ENCODE measurements at places on chromosomes 1 and 21.
A peak's percentile ranks its signal among the peaks of the same experiment; 100 is the strongest.

GRCh38 chr1:111227851-111228747 lies 586 bp downstream of the CHI3L2 start:
- no peak for DNase-seq

DNA sequence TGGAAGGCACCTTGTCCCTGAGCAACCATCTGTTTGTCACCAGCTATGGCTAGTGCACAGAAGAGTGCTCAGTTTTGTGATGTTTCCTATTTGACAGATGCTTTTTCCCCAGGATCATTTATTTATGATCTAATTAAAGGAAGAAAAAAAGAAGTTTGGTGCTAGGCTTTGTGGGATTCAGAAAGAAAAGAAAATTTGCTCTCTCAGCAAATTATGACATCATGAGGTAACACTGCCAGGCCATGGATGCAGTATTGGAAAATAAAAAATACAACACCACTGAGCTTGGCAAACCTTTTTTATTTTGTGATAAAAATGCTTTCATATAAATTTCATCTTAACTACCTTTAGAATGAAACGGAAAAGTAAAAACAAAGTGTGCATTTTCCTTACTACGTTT lies 15.5 kb upstream of the ADAM30 start:
- DNase-seq = no peak

DNA sequence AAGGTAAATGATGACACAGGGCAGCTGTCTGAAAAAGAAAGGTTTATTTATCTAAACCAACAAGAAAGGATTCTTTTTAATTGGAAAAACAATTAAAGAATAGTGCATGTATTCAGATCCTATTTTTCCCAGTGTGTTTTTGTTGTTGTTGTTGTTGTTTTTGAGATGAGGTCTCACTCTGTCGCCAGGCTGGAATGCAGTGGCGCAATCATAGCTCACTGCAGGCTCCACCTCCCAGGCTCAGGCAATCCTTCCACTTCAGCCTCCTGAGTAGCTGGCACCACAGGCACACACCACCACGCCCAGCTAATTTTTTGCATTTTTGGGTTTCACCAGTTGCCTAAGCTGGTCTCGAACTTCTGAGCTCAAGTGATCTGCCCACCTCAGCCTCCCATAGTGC lies 22.1 kb downstream of the NEK2 start:
- DNase-seq = no peak

DNA sequence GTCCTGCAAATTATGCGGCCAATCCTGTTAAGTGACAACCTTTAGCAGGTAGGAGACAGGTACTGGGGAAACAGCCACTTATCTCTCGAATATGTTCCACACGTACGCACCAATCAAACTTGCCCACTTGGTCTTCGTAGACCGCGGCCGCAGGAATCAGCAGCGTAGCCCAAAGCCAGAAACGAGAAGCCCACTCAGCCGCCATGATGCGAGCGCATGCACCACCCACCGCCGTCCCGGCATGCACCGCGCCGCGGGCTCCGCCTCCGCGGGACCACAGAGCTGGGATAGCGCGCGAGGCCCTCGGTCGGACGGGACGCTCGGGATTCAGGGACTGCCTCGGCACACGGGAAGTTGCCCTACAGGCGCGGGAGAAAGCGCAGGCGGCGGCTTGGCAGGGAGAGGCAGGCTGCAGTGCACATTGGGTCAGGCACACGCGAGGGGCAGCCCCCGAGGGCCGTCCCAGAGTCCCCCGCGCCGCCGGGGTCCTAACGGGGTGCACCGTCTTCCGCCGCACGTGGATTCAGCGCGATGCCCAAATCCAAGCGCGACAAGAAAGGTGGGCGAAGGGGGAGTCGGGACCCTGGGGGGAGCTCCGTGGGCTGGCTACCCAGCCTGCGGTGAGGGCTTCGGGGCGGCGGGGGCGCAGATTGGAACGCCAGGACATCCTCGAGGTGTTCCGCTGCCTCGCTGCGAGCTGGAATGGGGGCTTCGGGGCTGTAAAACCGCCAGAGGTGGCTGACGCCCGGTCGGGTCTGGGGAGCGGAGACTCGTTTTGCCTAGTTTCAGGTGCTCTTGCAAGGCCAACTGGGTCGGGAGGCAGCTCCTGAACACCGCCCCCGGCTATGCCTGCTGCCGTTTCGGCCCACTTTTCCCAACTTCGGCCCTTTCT lies at the start of the genes EMC1 and MRTO4:
Gene EMC1 (minus strand): TSS at position 220 of the 892 bp plus-strand sequence. CDS start 15 bp downstream, at position 205.
Gene MRTO4 (plus strand): TSS at position 501 of the 892 bp plus-strand sequence. CDS start 31 bp downstream, at position 532.
- peak; percentile 97 for DNase-seq

DNA sequence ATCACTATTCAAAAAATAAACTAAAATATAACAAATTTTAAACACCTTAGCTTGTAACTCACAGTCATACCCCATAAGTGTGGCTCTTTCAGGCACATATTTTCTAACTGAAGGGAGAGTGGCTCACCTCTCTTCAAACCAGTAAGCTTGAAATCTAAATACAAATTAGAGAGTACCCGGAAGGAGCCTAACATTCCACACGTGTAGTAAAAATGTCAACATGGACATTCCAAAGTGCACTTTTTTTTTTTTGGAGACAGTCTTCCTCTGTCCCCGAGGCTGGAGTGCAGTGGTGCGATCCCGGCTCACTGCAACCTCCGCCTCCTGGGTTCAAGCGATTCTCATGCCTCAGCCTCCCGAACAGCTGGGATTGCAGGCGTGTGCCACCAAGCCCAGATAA lies 275.6 kb upstream of the ADGRL2 start:
- no peak for DNase-seq

DNA sequence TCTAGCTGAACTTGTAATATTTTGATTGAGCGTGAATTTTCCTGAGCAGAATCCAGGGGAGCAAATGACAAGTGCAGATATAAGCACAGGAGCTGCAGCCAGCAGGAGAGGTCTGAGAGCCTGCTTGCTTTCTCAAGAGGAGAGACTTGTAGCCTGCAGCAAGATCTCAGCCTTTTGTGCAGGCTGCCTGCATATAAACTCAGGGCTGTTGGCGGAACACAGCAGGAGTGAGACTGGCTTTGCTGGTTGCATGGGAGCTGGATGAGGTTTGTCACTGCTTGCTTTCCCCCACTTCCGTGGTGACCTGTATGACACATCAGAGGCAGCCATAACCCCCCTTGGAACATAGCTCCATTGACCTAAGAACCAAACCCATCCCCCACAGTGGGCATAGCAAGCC lies 725.4 kb upstream of the RGS18 start:
- no peak for DNase-seq

- DNase-seq = no peak
These were observed 729.0 kb upstream of the BRINP3 start for GRCh38 chr1:191206513-191207207.

- DNase-seq = peak; percentile 92
These were observed 3.2 kb downstream of the GPR3 start for GRCh38 chr1:27395441-27396195.

GRCh38 chr1:181345146-181345545 lies 138.2 kb upstream of the CACNA1E start:
- no peak for DNase-seq

DNA sequence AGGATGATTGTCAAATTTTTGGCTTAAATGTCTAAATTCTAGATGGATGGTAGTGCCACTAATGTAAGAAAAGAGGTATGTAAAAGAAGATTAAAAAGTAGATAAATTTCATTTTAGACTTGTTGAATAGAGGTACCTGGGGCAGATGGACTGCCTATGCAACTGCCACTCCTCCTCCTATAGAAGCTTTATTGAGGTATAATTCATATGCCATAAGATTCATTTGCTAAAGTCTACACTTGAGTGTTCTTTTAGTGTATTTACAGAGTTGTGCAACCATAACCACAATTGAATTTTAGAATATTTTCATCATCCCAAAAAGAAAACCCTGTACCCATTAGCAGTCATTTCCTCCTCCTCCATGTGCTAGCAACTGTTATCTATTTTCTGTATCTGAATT lies 70.6 kb downstream of the FNBP1L start:
- DNase-seq = no peak

DNA sequence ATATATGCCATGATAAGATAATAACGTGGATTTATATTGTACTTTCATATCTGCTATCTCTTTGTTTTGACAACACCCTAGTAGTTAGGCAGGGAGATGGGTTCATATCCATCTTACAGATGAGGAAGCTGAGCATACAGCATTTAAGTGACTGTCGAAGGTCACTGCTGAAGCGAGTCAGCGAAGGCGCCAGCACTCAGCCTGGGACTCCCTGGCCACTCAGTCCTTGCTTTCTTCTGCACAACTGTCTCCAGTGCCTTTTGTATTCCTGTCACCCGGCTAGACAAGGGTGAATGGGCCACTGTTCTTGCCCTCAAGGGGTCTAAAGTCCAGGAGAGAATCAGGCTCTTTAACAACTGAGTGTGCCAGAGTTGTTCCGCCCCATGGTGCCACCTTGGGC lies 3.1 kb downstream of the ARHGEF10L start:
- no peak for DNase-seq

- no peak for DNase-seq
These were observed 26.6 kb downstream of the DDAH1 start for GRCh38 chr1:85438353-85438752.

GRCh38 chr1:9767964-9768668 lies 55.6 kb downstream of the CLSTN1 start:
- DNase-seq = peak; percentile 43

DNA sequence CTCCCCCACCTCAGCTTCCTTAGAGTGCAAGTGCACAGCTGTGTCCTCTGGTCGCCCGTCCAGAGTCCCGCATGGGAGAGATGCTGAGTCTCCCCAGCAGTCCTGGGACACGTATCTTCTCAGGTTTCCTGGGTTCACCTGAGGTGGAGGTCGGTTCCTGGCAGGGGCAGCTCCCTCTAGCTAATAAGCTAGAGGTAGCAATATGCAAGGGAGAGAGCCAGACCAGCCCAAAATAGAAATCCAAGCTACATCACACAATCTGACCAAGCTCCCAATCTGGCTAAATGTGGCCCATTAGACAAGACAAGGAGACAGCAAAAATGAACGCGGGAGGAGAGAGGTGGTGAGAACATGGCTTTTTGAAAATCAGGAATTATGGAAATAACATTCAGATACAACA lies 30.9 kb upstream of the CADM3 start:
- no peak for DNase-seq

GRCh38 chr1:215128504-215128903 lies 46.0 kb downstream of the KCNK2 start:
- no peak for DNase-seq

DNA sequence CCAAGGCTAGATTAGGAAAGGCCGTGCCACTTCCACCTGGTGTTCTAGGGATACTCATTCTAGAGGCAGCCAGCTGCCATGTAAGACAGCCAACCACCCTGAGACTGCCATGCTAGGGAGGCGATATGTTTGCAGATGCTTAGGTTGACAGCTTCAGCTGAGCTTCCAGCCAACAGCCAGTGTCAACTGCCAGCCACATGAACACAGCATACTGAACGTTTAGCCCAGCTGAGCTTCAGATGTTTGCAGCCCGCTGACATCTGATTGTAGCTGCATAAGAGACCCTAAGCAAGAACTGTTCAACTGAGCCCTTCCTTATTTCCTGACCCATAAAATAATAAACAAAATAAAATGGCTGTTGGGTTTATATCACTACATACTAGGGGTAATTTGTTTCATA lies 5.0 kb upstream of the KCNC4 start:
- DNase-seq = no peak

- DNase-seq = no peak
These were observed 187.1 kb upstream of the CACYBP start for GRCh38 chr1:174812656-174813055.

DNA sequence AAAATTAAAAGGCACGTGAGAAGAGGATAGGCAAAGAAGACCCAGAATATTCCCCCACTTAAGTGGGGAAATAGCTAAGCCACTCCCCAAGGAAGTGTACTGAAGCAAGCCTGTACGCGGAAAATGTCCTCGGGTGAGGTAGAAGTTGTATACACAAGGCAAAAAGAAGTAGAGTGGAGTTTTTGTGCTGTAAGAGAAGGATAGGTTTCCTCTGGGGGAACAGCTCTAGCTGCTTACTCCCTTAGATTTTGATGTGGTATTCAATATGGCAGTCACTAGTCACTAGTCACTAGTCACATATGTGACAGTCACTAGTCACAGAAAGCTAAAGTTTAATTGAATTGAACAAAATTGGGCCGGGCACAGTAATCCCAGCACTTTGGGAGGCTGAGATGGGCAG lies 7.6 kb downstream of the TXNIP start:
- DNase-seq = no peak

DNA sequence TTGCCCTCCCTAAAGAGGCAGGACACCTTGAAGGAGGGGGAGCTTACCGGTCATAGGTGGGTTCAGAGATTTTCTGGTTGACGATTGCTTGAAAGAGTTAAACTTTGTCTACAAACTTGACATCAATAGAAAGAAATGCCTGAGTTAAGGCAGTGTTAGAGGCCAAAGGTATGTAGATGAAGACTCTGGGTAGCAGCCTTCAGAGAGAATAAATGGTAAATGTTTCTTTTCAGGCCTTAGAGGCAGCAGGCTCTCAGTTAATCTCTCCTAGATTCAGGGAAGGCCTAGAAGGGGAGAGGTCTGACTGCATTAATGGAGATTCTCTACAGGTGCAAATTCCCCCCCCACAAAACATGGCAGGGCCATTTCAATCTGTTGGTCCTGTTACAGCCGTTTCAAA lies 27.7 kb downstream of the MX1 start:
- no peak for DNase-seq

GRCh38 chr1:224045556-224045955 lies 68.4 kb upstream of the FBXO28 start:
- DNase-seq = no peak

GRCh38 chr1:8578132-8578877 lies 239.1 kb downstream of the RERE start:
- DNase-seq = no peak

GRCh38 chr1:173064011-173064410 lies 13.3 kb upstream of the TNFSF18 start:
- no peak for DNase-seq

DNA sequence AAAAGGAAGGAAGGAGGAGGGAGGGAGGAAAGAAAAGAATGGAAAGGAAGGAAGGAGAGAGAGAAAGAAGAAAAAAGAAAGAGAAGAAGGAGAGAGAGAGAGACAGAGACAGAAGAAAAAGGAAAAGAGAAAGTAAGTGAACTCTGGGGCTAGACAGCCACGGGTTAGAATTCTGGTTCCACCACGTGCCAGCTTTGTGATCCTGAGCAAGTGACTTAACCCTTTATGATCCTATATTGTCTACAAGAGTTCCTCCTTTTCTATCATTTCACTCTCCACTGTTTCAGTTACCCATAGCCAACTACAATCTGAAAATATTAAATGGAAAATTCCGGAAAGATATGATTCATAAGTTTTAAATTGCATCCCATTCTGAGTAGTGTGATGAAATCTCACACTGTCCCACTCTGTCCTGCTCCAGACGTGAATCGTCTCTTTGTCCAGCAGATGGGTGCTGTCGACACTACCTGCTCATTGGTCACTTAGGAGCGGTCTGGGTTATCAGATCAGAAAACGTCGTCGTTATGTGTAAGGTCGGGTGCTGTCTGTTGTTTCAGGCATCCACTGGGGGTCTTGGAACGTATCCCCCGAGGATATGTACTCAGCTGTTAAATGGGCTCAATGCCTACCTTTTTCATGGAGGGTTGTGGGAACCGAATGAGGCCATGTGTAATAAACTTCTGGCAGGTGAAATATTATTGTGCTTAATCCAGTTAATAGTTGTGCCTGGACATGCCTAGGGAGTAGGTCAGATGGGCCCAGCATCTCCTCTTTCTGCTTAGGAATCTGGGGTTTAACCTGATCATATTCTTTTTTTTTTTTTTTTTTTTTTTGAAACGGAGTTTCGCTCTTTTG lies 19.1 kb downstream of the TMEM51 start:
- no peak for DNase-seq

GRCh38 chr21:42404539-42404938 lies 837 bp downstream of the UBASH3A start:
- peak; percentile 61 for DNase-seq

All from spleen (tissue), 13 donors.